ENCODE measurements at places on chromosomes 16 and 17.

DNA sequence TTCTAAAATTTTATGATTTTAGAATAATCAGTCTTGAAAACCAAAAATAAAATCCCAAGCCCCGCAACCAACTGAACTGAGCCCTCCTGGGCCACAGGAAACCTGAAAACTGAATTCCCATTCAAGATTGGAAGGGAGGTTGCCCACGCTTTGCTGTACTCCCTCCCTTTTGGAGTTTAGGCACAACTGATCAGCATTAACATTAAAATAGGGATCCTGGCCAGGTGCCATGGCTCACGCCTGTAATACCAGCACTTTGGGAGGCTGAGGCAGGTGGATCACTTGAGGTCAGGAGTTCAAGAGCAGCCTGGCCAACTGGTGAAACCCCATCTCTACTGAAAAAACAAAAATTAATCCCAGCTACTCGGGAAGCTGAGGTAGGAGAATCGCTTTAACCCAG, 52.7 kb upstream of the NETO2 start:
- DNase-seq: no peak

- DNase-seq: no peak
These were observed 286.5 kb downstream of the SLC39A11 start for GRCh38 chr17:72806011-72806410.

- DNase-seq: no peak
These were observed 21.7 kb downstream of the MSI2 start for GRCh38 chr17:57277923-57278604.

DNA sequence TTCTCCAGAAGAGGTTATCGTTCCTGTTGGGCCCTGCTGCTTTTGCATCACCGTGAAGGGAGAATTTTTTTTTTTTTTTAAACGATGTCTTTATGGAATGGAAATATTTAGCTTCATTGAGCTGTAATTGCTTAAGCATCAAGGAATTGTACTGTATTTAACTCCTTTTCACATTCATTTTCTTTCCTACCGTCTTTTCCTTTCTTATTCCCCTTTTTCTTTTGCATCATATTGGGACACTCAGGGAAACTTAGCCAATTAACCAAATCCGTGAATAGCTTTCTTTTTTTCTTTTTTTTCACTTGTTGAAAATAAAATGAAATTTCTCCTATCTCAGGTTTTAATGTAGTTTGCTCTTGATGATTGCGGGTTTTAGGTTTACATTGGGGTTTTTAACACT, 1.5 kb downstream of the TNRC6A start:
- no peak for DNase-seq

DNA sequence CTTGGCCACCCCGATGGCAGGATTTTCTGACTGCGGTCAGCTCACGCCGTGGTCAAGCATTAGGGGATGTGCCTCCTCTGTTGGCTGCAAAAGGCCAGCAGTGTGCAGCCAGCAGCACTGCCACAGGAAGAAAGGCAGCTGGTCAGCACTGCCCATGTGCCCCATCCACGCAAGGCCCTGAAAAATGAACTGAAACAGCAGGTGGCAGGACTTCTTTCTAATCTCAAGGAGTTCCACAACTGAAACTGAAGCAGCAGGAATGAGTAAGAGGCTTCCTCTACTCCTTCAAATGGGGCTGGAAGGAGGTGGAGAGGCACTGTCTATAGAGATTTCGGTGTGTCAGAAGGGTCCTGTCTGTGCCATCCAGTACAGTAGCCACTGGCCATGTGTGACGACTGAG, 3.2 kb downstream of the ZNF500 start:
- DNase-seq: no peak
